Osteocyte (in vitro differentiated cells): ENCODE measurements at places on chromosomes 11 and 22. TPM values are rescaled to one million over a fixed set of nuclear protein-coding genes. Genes with fewer than 3 reads are reported as not detected.

The SAA2 gene
- not detected in 2 replicates for total RNA-seq

The ANGPTL5 gene
- 2.4 and 2.9 TPM in 2 replicates for total RNA-seq

The CDON gene
- 24.4 and 29.4 TPM in 2 replicates for total RNA-seq

The KCTD14 gene
- total RNA-seq, result 0.73 and 1.0 TPM in 2 replicates

The MISFA gene
- total RNA-seq, result 3.0 and 4.5 TPM in 2 replicates

The APLNR gene
- total RNA-seq, result not detected in 2 replicates

The FAM111B gene
- total RNA-seq, result 2.7 and 2.8 TPM in 2 replicates

The BDNF gene
- total RNA-seq, result 4.2 and 4.9 TPM in 2 replicates

The SORL1 gene
- 2.1 and 3.1 TPM in 2 replicates for total RNA-seq

The MRGPRX3 gene
- not detected in 2 replicates for total RNA-seq

The APOL4 gene
- total RNA-seq, result 0.13 TPM in 1 of 2 replicates, not detected in the other

DNA sequence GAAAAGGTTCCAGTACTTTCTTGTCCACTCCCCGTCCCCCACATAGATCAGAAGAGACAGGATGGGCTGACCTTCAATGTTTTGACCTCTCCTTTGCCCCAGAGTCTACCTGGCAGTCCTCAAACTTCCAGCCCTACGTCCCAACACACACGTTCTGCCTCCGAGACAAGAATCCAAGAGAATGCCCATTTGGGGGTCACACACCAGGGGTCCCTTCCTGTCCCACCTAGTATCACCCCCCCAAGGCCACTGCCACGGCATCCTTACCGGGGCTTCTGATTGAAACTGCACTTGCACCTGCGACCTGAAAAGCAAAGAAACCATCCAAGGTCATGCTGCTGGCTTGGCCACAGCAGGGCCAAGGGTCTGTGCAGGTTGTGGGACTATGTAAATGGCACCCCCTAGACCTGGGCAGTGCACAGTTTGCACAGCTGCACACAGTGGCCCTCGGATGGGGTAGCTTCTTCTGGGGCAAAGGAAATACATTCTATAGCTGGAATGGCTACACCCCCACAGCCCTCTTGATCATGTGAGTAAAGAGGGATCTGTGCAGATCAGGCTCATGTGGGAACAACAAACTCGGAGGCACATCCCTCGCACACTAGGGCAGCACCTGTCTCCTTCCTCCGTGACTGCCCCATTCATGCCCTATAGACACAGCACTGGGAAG, 16.5 kb upstream of the FXYD2 start:
- peak; percentile 80 for DNase-seq

GRCh38 chr22:22348127-22348814, 103.7 kb downstream of the VPREB1 start:
- DNase-seq, result no peak

GRCh38 chr11:132941024-132941646, 591.2 kb downstream of the OPCML start:
- peak; percentile 78 for DNase-seq

DNA sequence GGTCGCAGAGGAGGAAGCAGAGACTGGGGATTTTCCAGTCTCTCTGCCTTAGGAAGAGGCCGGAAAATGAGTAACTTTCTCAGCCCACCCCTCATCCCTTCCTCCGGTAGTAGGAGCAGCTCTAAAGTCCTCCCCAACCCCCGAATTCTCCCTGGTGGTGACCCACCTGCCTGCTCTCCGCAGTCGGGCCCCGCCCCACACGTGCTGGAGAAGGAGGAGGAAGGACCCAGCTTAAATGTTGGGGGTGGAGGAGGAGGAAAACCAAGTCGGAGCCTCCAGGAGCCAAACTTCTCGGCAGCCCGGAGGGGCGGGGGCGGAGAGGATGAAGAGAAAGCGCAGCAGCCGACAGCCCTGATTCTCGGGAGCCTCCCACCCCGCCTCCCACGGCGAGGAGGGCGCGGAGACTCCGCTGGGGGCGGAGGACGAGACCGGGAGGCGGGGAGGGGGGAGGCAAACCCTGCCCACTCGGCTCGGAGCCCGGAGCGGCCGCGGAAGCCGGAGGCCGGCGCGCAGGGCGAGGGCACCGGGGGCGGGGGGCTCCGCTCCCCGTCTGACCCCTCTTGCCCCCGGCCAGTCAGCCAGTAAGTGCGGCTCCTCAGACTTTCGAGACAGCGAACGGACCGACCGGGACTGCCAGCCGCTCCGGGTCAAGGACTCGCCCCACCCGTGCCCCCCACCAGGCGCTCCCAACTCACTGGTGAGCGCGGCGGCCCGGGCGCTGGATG, at the start of gene TPBGL:
TSS of gene TPBGL (plus strand) at position 464 of the 725 bp plus-strand sequence. CDS start 276 bp downstream, outside the sequence.
- DNase-seq, result no peak

GRCh38 chr11:42967653-42968052, 344.1 kb upstream of the API5 start:
- DNase-seq, result no peak

GRCh38 chr11:22079133-22079872, 113.6 kb upstream of the ANO5 start:
- DNase-seq, result no peak

- no peak for DNase-seq
Observed at GRCh38 chr11:66883016-66883965, 26.4 kb downstream of the LRFN4 start.

GRCh38 chr11:78821371-78822306, 247.0 kb upstream of the NARS2 start:
- no peak for DNase-seq

DNA sequence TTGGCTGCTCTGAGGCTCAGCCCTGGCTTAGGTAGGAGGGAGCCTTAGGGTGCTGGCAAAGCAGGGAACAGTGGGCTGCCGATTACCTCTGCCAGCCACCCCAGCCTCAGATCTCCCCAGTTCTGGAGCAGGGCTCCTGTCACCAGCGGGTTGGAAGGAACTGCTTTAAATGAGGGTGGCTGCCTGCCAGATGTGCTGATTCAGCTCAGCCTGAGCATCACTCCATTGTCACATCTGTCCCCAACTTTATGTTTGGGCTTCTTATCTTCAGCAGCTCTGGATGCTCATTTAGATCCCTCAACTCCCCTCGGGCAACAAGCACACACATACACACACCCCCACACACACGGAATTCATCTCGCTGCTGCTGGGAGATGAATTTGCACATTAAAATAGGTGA, 16.9 kb upstream of the ANKK1 start:
- no peak for DNase-seq

DNA sequence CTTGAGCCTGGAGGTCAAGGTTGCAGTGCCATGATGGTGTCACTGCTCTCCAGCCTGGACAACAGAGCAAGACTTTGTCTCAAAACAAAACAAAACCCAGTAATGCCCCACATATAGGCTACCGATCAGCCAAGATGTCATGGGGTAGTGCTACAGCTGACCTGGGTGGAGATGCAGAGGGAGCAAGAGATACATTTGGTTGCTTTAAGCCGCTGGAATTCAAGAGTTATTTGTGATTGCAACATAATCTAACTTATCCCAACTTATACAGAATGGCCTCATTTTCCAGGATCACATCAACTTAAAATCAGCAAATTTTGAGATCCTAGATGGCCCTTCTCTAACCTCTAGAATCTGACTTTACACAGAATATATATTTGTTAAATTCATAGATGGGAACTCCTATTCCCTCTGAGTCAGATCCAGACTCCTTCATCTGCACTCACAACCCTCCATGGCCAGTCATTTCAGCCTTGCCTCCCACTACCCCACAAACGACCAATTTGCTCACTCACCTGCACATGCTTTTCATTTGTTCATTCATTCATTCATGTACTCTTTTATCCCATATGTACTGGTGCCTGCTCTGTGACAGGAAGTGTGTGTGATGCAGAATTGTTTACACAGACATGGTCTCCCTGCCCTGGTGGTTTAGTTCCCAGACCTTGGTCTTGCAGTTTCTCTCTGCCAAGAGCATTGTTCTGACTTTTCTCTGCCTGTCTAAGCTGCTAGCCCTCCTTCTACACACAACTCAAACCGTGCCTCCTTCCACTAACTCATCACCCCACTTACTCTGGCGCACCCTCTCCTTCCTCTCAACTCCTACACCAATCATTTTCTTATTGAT, 24.1 kb upstream of the APLNR start:
- no peak for DNase-seq

DNA sequence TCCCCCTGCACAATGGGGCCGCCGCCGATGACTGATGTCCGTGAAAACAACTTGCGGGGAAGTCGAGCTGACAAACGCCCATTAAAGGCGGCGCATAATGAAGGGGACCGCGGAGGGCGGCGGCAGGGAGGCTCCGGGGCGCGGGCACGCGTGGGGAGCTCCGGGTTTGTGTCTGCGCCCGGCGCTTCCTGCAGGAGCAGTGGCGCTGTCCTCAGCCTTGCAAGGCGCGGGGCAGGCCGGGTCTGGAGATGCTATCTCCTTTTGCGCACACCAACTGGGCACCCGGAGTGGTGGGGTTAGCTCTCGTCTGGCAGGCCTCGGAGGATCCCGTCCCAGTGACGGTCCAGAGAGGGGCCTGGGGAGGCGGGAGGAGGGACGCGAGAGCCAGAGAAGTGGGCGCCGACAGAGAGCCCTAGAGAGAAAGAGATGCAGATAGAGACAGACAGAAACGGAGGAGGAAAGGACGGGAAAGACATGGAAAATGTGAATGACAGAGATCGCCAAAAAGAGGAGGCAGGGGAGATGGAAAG, 390 bp upstream of the FGF3 start:
- no peak for DNase-seq

DNA sequence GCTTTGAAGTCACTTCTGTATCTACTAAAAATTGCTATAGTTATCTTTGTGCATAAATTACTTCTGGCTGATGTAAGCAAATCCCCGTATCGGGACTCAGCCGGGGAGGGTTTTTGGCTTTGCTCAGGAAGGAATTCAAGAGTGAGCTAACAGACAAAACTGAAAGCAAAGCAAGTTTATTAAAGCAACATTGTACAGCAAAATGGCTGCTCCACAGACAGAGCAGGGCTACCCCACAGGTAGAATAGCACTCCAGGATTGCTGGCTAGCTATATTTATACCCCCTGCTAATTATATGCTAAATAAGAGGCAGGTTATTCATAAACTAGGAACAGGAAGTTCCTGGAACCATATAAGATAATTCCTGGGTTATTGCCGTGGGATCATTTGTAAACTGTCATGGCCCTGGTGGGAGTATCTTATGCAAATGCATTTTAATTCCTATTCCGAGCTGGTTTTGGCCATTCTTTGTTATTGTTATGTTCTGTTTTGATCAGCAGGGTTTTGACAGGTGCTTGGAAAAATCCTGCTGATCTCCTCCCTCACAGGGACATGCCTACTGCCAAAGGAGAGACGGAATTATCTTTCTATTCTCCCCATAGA, 15.2 kb downstream of the MIF start:
- no peak for DNase-seq

DNA sequence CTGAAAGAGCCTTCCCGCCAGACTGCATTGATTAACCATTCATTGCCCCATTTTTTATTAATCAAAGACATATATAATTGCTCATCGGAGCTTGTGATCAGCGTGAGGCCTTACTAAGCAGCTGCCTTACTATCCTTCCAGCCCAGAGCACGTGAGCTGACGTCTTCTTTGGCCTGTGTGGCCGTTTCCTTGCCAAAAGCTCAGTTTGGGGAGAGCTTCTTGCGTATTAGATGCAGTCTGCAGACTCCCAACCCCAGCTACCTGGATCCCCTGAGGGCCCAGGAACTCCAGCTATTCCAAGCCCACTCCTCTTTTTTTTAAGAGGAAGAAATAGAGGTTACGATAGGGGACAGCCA, 784 bp upstream of the SLC43A3 start:
- DNase-seq, result no peak

GRCh38 chr11:67680696-67681470, 6.5 kb upstream of the ALDH3B2 start:
- no peak for DNase-seq

DNA sequence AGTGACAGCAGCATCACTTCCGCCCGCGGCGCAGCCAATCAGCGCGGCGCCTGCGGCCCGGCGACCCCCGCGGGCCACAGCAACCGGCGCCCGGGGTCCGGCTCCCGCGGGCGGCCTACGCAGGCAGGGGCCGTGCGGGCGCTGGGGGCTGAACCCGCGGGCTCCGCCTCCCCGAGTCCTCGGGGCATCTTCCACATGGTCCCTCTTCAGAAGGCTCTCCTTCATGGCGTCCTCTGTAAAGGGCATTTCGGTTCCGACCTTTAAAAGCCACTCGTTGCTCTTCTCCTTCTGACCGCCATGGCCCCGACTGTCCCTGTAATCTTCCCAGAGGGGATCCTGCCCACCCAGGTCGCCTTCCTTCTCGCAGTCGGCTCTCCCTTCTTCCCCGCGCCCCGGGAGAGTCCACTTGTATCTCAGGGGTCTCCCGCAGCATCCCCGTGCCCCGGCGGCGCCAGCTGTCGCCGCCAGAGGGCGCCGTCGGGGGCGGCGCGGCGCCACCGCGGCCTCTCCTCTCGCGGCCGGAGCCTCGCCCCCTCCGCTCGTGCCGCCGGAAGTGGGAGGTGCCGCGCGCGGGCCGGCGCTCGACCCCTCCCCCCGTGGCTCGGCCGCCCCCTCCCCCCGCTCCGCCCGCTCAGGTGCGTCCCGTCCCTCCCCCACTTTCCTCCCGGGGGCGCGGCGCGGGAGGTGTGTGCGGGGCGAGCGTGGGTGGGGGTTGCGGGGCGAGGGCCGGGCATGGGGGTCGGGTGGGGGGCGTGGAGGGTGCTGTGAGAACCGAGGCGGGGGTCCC, at the start of gene RNF214:
TSS of gene RNF214 (plus strand) at position 580 of the 787 bp plus-strand sequence. CDS start 1,602 bp downstream, outside the sequence.
- DNase-seq, result peak; percentile 93

GRCh38 chr11:112963368-112963955, 2.2 kb downstream of the NCAM1 start:
- no peak for DNase-seq

DNA sequence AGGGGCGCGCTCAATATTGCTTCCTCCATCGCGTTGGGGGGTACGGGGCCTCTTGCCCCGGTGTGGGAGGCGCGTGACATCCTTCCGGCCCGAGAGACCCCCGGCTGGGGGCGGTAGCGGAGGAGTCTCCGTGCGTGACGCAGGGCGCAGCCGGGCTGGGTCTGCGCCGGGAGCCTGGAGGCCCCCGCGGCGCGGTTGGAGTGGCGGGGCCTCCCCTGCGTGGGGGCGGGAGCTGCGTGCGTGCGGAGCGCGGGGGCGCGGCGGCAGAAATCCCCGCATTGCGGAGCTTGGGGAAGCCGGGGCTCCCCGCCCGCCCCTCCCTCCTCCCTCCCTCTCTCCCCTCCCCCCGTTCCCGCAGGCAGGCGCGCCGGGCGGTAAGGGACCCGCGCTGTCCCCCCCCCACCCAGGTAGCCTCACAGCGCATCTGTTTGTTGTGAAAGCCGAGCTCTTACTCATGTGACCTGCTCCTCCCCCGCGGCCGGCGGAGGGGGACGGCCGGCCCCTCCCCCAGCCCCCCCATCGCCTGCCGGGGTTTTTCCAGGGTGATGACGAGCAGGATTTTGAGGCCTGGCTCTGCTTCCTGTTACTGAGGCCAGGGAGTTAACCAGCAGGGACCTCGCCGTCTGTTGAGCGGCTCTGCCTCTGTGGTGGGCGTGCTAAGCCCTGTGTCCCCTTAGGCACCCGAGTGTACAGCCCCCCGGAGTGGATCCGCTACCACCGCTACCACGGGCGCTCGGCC, 1.6 kb downstream of the PIM3 start:
- DNase-seq, result no peak

- DNase-seq, result peak; percentile 84
Observed at GRCh38 chr11:69356703-69357457, 62.9 kb downstream of the MYEOV start.
